ENCODE measurements at places on chromosomes 16 and 17.

- no peak for DNase-seq
These were observed 79.3 kb downstream of the ABCC12 start for GRCh38 chr16:48076455-48077012.

- DNase-seq = no peak
These were observed 8.0 kb downstream of the CDK5R1 start for GRCh38 chr17:32494621-32495358.

DNA sequence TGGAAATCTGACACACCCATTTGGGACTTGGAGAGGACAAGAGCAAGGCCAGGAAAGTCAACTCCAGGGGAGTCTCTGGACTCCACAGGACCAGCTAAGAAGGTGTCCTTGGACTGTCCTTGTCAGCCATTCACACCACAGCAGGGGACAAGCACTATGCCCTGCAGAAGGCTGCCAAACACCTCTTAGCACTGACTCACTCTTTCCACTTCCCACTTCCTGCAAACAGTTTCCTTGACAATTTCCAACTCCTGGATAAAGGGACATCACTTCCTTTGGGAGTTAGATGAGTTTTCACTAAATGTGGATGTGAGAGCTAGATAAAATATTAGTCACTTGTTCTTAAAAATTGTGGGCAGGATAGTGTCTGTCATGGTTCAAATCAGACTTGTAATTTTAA, 37.8 kb upstream of the BCAR1 start:
- DNase-seq = no peak

GRCh38 chr17:80802626-80803450, 188.8 kb upstream of the CHMP6 start:
- no peak for DNase-seq

- peak; percentile 2 for DNase-seq
These were observed 426.7 kb upstream of the MAF start for GRCh38 chr16:80027007-80027965.

DNA sequence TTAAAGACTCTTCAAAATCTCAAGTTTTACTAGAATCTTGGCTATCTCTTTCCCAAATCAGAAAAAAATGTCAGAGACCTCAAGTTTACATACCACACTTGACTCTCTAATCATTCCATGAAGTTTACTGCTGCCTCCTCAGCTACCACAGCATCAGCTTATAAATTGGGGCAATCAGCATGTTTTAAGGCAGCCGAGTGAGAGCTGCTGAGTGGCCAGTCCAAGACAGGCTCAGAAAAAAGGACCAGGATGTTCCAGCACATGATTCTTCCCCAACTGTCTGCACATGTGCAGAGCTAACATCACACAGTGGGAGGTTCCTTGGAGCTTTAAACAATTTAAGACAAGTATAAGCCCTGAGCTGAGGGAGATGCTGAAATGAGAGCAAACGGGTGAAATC, 140.6 kb upstream of the NUDT7 start:
- no peak for DNase-seq

DNA sequence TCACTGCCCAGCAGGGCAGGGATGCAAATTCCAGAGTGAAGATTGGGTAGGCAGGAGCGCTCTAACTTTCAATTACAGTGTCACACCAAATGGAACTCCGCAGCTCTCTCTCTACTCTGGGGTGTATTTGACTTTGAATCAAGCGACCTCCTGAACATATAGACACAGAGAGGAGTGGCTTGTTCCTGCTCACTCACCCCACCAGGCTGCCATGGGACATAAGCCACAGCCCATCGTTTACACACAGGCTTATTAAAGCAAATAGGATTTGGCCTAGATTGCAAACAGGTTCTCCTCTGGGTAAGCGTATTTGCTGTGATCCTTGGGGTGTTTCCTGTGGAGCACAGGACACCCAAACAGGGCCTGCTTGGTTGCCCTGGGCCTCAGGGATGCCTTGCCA, 281.6 kb upstream of the CCL2 start:
- DNase-seq = no peak

- no peak for DNase-seq
These were observed 45.2 kb downstream of the SLC6A2 start for GRCh38 chr16:55700961-55701360.

GRCh38 chr17:20228860-20229259, 219.7 kb downstream of the SPECC1 start:
- DNase-seq = no peak

DNA sequence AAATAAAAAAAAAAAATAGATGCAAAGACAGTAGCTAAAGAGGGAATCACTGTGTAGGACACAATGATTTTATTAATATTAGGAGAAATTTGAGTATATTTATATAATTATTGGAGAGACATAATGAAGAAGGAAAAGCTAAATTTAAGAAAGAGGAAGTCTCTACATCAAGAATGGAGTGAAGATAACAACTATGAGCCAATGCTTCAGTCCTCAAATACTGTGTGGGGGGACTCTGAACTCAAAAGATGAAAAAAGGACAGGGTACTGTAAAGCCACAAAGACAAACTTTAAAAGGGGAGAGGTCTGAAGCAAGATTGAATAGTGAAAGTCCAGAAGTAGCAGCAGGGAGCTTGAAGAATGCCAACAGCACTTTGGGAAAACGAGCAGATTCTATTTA, 44.7 kb downstream of the SKAP1 start:
- DNase-seq = no peak

DNA sequence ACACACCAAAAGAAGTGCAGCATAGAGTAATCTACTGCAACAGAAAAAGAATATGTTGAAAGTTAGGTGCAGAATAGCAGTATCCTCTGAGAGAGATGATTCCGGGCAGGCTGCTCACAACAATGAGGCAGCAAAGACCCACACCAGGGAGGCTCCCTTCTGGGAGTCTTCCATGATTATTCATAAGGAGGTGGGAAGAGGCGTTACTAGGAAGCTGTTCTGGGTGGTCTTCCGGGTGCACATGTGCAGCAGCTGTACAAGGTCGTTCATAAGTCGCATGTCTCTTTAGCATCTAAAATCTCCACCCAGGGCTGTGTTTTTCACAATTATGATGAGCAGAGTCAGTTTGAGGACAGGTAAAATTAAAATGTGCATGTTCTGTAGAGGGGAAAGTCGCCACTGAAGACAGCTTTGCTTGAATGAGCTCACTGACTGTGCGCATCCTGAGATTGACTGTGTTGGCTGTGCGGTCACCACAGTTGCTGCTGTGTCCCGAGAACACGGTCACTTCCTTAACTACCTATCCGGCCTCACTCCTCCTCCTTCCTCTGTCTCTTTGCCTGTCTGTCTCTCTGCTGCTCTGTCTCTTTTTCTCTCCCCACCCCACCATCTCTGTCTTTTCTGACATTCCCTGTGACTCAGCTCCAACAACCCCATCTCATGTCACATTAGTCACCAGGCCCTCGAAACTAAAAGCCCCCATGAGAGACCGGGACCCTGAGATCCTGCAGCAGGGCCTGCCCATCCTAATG, 125.5 kb upstream of the HSBP1 start:
- DNase-seq = no peak

DNA sequence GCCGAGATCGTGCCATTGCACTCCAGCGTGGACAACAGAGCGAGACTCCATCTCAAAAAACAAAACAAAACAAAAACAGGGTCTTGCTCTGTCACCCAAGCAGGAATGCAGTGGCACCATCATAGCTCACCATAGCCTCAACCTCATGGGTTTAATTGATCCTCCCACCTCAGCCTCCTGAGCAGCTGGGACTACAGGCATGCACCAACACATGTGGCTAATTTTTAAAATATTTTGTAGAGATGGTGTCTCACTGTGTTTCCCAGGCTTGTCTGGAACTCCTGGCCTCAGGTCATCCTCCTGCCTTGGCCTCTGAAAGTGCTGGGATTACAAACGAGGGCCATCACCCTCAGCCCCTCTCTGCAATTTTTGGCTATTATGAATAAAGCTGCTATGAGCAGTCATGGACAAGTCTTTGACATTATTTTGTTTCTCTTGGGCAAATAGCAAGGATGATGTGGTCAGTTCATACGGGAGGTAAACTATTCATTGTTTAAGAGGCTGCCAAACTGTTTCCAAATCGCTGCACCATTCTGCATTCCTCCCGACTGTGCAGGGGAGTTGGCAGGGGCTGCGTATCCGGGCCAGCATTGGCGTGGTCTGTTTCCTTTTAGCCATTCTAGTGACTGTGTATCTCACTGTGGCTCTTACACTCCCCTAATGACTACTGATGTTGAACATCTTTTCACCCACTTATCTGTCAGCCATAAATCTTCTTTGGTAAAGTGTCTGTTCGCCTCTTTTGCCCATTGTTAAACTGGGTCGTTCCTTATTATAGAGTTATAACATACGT, 21.1 kb downstream of the EIF4A3 start:
- DNase-seq = no peak

DNA sequence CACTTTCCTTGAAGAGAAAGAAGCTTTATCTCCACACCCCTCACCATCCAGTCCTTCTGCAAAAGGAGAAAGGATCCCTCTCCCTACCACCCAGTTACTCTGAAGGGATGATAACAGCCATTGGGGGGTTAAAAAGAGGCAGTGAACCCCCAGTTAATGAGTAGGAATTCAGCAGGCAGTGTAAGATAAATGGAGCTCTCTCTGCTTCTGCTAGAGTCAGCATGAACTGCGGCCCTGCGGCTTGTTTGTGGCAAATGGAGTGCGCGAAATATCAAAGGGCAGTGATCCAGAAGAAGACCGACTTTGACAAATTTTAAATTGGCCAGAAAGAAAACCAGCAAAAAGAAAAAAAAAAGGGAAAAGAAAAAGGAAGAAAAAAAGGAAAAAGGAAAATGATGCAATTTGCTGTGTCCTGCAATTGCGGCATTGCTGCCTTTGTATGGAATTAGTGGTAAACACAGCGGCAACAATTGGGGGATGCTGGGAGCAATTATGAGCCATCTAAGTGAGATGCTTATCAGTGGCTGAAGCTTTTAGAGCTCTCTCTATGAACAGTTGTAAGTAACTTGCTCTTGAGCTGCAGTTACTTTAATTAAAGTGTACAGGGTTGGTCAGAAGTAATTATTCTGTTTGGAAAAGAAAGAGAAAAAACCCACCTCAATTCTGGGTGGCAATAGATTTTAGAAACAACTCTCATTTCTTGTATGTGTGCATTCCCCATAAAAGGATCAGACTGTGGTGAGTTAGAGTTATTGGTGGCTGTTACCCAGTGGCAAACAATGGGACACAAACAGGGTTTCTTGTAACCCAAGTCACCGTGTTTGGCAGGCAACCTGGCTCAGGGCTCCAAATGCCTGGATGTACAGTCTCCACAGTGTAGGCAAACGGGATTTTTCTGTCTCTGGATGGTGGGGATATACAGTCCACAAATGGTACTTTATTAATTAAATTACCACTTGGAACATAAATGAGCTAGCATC, 161.3 kb downstream of the AATF start:
- DNase-seq = no peak

DNA sequence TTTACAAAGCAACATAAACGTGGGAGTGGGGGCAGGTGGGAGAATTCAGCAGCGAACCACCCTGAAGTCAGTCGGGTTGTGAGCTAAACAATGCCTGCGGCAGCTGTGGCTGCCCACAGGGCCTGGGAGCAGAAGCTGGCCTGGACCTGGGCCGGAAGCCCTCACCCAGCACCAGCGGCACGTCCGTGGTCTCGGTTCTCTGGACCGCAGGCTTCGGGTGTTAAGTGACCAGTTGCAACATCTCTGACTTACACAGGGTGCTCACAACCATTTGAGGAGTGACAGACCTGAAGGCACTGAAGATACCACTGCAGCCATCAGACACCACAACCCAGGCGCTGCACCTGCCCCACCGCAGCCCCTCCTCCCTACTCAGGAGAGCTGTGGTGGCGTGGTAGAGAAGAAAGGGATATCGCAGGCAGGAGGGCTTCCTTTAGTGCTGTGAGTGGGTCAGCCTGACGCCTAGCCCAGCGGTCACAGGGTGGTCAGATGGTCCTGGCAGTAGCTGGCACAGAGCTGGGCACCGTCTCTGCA, 33.8 kb downstream of the CBFA2T3 start:
- DNase-seq = no peak

DNA sequence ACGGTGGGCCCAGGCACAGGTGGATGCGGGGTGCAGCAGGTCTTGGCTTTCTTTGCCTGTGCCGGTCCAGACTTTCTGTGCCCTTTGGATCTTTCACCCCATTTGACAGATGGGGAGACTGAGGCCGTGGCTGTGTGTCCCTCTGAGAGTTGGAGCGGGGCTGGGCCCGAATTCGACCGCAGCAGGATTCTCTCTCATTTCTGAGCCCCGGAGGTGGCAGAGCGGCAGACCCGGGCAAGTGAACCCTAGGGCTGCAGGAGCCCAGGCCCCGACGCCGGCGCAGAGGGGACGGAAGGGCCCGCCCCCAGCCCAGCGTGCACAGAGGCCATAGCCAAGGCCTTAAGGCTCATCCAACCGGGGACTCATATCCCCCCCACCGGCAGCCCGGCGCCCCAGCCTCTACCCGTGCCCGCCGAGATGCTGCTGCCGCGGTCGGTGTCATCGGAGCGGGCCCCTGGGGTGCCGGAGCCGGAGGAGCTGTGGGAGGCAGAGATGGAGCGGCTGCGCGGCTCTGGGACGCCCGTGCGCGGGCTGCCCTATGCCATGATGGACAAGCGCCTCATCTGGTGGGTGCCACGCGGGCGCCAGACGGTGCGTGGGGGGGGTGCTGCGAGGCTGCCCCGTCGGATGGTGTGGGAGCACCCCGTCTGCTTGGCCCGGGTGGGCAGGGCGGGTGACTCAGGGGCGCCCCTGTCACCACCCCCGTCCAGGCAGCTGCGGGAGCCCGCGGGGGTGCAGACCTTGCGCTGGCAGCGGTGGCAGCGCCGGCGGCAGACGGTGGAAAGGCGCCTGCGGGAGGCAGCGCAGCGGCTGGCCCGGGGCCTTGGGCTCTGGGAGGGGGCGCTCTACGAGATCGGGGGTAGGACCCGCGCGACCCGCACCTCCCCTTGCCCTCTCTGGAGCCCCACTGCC, 857 bp downstream of the TMC8 start:
- DNase-seq = no peak

DNA sequence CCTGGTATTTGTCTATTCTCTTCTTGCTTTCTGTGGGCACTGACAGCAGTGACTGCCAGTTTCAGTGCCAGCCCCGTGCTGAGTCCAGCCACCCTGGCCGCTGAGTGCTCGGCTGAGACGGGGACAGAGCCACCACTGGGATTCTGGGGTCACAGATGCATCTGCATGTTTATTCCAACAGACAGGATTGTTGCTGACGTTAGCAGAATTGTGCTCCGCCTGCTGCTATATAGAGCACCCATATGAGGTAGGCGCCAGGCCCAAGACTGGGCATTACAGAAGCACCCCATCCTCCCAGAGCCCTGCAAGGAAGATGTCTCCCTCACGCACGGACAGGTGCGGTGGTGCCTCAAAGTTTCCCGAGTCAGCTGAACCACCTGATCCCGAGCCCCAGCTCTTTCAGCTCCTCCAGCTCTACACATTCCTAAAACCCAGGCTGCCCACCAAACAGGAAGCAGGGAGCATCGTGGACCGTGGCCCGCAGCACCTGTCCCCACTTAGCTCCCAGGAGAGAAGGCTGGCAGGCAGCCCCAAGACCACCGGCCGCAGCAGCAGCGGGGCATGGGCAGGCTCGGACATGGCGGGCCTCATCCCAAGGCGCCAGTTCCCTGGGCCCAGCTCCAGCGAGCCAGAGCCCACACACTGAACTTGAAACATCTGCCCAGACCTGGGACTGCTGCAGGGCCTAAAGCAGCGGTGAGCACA, 44.9 kb upstream of the RASD1 start:
- DNase-seq = no peak

All from stimulated activated CD8-positive, alpha-beta memory T cell treated with anti-CD3 and anti-CD28 coated beads, Interleukin-15, amount 100 ng/mL, for 1 hour (primary cell).